ENCODE measurements at places on chromosomes 5 and 9.

GRCh38 chr5:66661149-66661548, 65.0 kb downstream of the MAST4 start:
- no peak for DNase-seq

- DNase-seq: no peak
These were observed 26.3 kb upstream of the FBP1 start for GRCh38 chr9:94665613-94666012.

DNA sequence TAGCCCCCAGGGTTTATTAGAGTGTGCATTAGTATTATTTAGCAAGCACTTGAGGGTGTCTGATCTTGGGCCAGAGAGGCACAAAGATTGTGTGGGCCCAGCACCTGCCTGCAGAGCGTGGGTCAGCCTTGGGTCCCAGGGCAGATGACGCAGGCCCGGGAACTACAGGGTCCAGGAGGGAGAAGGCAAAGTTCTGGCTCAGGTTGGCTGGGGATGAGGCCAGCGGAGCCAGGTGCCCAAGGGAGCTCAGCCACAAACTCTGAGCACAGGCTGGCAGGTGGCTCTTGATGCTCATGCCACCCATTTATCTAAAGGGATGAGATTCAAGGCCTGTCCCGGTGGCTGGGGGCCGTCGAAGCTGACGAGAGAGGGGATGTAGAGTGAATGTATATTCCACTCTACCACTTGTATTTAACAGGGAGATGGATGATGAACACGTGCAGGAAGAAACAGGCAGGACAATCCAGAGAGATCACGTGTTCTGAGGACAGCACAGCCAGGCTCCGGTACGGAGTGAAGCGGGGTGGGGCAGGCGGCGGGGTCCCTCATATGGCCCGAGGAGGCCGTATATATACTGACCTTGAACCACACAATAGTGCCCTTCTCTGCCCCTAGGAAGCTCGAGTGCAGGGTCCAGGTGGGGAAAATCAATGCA, 818 bp upstream of the OBP2A start:
- no peak for DNase-seq

- no peak for DNase-seq
These were observed 183.9 kb downstream of the LURAP1L start for GRCh38 chr9:12958708-12959107.

- DNase-seq: no peak
These were observed 24.6 kb downstream of the DYNC2I2 start for GRCh38 chr9:128632066-128632465.

- DNase-seq: no peak
These were observed 42.7 kb downstream of the NR3C1 start for GRCh38 chr5:143360755-143361154.

- DNase-seq: no peak
These were observed 219.3 kb downstream of the CEMIP2 start for GRCh38 chr9:71549023-71549422.

DNA sequence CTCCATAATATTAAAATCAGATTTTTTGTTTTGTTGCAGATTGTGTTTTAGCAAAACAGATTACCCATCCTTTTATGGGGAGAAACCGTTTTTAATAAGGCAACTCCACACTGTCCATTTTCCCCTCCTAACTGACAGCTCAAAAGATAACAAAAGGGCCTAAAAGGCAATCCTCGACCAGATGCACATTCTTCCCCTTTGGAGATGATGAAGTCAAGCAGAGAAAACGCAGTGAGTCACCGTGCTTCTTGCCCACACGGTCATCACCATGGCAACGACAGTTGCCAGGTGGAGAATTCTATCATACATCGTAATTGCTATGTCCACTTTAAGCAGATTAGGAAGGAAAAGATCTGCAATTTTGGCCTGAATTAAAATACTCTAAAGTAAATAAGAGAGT, 96.4 kb downstream of the DIRAS2 start:
- DNase-seq: no peak

DNA sequence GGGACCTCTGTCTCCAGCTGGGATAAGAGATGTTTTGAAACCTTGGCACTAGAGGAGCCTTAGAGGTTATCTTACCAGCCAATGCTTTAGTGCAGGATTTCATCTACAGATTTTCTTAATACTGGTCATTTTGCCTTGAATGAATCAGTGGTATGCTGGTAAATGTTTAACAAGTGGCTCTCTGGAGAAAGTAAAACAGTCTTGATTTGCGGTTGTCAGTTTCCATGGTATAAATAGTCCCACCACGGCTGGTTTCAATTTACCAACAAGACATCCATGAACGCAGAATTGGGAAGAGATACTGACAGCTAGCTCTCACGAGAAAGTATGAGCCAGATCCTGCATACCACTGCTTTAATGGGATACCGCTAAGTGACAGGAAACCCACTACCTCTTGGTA, 56.7 kb upstream of the CXCL14 start:
- peak; percentile 5 for DNase-seq

GRCh38 chr9:6833518-6834192, 75.9 kb downstream of the KDM4C start:
- no peak for DNase-seq

DNA sequence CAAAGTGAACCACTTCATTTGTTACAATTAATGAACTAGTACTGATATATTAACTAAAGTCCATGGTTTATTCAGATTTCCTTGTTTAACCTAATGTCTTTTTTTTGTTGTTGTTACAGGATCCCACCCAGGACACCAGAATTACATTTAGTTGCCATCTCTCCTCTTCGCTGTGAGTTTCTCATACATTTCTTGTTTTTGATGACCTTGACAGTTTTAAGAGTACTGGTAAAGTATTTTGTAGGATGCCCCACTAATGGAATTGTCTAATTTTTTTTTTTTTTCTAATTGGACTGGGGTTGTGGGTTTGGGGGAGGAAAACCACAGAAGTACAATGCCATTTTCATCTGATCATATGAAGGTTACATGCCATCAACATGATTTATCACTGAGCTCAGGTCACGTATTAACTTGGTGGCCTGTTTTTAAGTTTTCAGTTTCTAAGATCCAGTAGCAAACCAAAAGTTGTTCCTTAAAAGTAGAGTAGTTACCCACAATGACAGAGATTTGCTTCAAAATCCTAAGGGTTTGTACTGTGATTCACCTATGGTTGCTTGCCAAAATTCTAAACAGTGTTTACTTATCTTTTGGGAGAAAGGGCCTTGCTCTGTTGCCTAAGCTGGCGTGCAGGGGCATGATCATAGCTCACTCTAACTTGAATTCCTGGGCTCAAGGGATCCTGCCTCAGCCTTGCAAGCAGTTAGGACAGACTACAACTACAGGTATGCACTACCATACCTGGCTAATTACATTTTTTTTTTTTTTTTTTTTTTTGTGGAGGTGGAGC, 4.5 kb upstream of the OTULIN start:
- DNase-seq: no peak

- no peak for DNase-seq
These were observed 22.2 kb downstream of the GLE1 start for GRCh38 chr9:128526720-128527119.

DNA sequence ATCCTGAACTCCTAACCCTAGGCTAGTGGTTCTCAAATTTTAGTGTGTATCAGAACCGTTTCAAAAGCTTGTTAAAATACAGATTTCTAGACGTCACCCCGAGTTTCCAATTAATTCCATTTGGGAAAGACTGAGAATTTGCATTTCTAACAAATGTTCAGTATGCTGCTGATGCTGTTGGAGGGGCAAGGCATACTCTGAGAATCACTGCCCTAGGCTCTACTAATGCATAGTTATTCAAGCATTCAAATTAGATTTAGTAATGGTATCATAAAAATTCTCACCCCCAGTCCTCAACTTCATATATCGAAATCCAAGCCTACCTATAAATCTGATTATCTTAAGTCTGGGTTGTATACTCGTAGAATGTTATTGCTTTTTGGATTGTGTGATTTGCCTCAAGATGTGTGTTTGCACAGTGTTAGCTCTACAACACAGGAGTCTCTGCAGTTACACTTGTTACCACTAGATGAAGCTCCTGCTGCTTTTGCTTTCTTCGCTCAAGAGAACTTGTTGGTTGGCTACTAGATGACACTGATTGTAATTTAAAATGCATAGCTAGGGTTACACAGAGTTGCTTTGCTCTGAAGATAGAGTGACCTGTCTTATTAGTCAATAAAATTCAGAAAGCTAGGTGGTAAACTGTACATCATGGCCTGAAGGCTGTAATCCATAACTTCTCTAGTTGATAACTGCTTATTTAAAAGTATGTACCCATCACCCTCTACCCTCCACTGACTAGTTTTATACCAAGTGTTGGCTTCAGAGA, 7.5 kb upstream of the ERAP2 start:
- DNase-seq: peak; percentile 15

- no peak for DNase-seq
These were observed 6.6 kb downstream of the OTULINL start for GRCh38 chr5:14588145-14588544.

- DNase-seq: no peak
These were observed 24.3 kb upstream of the TEX10 start for GRCh38 chr9:100377015-100377414.

GRCh38 chr5:173730632-173731298, 114.3 kb upstream of the BOD1 start:
- DNase-seq: no peak

DNA sequence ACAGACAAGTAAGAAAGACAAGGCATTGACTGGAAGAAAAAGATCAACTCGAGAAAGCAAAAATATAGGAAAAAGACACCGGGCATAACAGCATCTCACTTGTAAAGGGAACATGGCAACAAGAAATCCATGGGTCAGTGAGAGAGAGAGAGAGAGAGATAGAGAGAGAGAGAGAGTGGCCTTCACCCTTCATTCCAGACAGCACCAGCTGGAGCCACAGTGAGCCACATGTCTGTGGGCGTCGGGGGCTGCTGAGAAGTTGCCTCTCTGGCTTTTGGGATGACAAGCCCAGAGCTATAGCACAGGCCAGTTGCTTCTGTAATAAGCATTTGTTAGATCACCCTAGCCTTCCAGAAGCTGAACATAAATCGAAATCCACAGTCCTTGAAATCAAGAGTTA, 20.3 kb upstream of the ENC1 start:
- DNase-seq: no peak

GRCh38 chr5:180975338-180975737, 13.3 kb upstream of the BTNL3 start:
- DNase-seq: no peak

GRCh38 chr5:9820691-9821449, 190.7 kb upstream of the TAS2R1 start:
- no peak for DNase-seq

DNA sequence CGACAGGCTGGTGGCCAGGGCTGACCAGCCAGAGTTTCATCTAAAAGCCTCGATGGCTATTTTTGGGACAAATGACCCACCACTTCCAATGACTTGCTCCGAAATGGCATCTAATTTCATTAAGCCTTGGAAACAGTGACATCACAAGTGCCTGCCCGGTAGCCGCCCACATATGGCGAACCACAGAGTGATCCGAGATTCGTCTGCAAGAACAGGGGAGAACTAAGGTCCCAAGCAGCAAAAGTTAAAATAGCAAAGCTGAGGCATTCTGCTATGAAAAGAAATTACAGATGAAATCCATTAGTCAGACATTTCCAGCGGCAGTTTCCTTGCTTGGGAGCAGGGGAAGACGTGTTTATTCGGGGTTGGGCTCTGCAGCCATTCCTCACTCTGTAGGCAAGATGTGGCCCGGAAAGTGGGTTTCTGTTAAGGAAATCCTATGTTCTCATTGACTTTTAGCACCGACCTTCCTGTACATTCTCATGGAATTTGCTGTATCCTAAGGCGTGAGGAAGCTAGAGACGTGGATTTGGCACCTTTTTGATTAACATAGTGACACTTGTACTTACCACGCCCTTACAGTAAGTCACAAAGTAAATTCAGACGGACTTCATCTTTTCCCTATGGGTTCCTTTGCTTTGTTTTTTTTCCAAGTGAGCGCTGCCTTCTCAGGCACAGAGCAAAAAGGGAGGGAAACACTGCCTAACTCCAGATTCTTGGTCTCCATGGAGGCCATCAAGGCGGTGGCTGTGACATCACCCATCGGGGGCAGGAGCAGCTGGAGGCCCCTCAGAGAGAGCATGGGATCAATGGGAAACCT, 45.1 kb downstream of the ERGIC1 start:
- no peak for DNase-seq

- peak; percentile 51 for DNase-seq
These were observed 7.2 kb downstream of the HMGCS1 start for GRCh38 chr5:43305948-43306565.
